ENCODE measurements at places on chromosomes 13 and 19.

- no peak for DNase-seq
Measured at GRCh38 chr13:33132644-33133440, 116.6 kb downstream of the KL start.

- no peak for DNase-seq
Measured at GRCh38 chr19:4018775-4019504, 11.4 kb downstream of the PIAS4 start.

DNA sequence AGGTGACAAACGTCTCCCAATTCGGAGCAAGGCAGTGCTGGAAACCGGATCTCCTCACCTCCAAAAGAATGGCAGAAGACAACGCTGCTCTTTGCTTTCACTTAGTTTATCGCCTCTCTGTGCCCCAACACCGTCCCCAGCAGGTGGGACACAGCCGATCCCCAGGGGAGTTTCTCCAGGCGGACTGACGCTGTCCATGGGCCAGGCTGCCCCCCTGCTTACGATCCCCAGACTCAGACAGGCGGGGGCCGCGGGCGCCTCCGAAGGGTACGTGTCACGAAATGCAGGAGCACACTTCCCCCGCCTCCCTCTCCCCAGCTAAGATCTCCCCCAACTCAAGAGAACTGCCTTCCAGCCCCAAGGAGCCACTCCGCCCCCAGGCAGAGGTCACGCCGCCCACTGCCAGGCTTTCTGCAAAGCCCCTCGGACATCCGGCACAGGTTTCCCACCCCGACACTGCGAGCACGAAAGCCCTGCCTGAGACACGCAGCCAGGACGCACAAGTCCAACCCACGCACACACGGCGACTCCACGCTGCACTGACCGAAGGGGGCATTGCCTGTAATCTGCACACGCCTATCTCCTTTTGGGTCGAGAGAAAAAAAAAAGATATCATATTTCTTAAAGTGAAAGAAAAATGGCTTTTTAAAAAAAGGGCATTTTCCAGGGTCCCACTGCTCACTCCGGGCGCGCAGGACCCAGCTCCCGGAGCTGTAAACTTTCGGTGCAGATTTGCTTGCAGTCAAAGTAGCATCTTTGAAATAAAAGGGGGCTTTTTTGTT lies 2.0 kb downstream of the SPRY2 start:
- no peak for DNase-seq

DNA sequence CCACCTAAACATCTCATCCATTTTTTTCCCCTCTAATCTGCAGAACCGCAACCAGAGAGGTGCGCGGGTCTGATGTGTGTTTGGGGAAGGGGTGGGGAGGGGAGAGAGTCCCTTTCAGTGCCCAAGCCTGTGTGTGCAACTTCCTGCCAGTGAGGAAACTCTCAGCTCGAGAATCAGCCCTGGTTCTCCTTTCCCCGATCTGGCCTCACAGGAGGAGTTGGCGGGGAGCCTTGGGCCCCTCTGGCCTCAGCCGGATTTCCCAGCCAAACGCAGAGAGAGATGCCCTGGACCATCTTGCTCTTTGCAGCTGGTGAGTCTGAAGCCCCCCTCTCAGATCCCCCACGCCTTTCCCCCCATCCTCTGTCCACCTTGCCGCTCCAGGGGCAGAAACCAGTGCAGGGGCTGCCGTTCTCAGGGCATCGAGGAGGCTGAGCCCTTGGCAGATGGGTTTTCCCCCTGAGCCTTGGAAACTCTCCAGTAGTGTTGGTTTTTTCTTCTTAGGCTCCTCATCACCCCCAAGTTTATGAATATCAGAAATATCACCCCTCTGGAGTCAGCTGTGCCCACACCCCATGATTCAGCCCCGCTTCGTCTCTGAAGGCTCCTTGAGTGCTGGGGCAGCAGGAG lies at the start of gene C19orf38:
Gene C19orf38 (plus strand): TSS at position 186 of the 627 bp plus-strand sequence. CDS start 94 bp downstream, at position 280.
- no peak for DNase-seq

DNA sequence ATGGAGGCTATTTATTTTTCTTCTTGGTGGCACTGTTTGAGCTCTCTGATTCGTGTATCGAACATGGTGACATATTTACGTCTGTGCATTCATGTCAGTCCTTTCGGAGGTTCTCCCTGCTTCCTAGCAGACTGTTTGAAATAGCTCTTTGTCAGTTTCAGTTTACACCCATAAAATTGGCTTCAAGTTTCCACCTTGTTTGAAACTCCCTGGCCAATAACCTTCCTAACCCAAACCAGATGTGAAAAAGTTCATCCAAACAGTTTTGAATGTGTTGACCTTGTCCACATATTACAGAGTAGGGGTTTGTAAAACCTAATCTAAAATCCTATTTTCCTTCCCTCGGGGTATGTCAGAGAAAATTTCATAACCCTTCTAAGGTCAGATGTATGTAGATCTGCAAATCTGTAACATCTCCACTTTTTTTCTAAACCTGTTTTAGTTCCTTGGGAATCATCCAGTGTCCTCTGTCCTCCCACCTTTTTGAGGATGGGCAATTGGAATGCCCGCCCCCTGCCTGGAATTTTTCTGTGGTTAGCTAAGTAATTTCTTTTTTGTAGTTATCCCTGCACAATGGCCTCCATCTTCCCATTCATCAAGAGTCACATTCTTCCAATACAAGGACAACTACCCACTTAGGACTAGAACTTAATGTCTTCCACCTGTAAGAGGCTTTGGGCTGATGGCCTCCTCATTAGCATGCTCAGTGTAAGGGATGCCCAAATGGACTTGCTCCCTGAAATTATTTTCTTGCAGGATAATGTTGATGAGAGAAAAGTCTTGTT lies 499.8 kb downstream of the GPC6 start:
- DNase-seq: no peak

DNA sequence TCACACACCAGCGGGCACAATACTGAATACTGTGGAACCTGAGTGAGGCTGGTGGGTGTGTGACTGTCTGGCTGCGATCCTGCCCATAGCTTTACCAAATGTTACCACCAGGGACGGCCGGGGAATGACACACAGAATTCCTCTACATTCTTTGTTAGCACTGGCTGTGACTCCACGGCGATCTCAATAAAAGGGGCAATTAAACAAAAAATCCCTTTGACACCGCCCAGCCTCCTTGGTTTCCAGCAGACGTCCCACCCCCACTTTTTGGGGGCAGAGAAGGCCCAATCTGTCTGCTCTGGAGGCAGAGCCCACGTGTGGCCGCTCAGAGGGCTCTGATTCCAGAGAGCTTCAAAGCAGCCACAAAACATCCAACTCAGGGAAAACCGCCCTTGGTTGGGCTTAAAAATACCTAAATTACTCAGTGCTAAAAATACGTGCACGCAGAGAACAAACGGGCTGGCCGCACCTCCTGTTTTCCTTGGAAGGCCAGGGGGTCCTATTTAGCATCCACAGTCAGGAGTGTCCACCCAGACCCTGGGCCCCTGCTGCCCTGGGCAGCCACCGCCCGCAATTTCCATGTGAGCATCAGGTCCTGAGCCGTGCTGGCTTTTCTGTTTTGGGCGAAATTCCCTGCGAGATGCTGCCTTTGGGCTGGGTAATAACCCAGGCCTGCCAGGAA lies 47.8 kb downstream of the GADD45B start:
- no peak for DNase-seq

DNA sequence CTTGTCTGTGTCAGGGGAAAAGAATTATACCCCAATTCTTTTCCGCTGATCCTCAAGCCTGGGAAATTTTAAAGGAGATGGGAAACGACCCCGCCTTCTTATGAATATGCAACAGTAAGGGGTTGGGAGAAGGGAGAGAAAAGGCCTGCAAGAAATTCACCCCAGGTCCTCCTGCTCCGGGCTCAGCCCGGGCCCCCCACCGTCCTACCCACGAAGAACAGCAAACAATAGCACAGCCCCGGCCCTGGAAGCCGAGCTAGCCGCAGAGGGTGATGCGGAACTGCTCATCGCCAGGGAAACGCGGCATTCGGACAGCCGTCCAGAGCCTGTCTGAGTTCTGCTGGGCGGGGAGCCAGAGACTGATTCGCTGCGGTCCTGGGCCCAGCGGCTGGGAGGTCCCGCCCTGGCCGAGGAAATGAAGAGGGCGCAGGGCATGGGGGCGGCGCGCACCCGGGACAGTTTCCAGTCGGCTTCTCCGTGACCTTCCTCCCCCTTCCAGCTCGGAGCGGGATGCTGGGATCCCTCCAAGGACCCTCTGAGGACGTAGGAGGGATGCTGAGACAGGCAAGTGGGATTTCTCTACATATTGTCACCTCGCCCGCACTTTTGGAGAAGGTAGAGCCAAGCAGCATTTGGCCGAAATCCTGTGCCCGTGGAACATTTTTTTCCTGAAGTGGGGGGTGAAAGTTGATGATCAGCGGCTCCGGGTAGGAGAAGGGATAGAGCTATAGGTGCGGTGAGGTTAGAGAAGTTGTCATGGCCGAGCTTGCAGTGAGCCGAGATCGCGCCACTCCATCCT lies 82.3 kb upstream of the C1QTNF9B start:
- DNase-seq: no peak
